ENCODE measurements at places on chromosomes 2 and 18. TPM values are rescaled to one million over a fixed set of nuclear protein-coding genes. Genes with fewer than 3 reads are reported as not detected.
A peak's percentile ranks its signal among the peaks of the same experiment; 100 is the strongest.

Gene CYBRD1
- 22.8 TPM for total RNA-seq

Gene EML6
- total RNA-seq, result 0.77 TPM

DNA sequence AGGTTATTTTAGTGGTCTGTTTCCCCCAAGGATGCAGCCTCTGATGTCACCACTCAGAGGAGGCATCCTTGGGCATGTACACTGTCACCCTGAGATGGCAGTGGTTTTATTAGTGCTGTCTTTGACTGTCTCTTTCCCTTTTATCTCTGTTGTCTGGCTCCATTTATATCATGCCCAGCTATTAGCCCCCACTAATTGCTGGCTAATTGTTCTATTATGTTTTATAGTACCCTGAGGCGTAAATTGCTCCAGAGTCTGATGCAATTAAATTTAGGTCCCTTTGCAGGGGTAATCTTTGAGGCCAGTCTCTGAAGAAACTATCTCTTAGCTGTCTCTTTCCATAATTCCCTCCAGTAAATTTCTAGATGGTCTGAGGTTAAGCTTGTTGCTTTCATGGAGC, 301.0 kb upstream of the KLHL29 start:
- no peak for DNase-seq

- DNase-seq, result no peak
Observed at GRCh38 chr2:224217233-224217961, 178.3 kb upstream of the SERPINE2 start.

DNA sequence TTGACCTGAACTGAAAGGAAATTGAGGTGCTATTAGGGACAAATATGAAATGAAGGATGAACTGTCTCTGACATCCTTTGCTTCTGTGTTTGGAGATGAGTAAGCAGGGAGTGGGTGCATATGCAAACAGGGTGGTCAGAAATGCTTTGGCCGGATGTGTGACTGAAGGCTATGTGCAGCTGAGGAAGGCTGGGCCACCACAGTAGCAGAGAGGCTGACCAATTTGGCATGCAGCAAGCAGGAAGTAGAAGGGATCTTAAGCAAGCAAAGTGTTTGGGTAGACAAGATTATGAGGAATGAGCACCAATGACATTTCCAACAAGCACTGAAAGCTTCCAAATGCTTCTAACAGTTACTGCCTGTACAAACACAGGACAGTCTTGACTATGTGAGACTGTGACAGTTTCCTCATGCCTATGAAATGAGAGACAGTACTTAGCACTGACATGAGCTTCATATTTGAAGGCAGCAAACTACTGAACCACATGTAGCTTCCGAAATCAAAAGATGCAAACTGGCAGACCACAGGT, 3.3 kb upstream of the ACTR3 start:
- DNase-seq, result peak; percentile 47

DNA sequence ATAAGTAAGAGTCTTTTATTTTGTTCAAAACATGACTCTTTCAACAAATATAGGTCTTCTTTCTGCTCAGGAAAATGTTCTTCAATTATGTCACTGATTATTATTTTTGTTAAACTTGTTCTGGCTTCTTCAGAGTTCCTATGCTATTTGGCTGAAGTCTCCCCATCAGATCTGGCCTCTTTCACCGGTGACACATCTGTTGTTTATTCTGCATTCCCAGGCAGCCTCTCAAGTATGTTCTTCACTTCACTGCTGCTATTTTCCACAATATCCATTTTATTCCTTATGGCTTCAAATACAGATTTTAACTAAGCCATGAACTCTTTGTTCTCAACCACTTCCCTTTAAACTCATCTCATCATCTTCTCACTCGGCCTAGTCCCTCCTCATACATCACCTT, 45.7 kb downstream of the HDAC4 start:
- DNase-seq, result no peak

- no peak for DNase-seq
Observed at GRCh38 chr2:68937346-68938055, 15.2 kb downstream of the GKN2 start.

GRCh38 chr2:8643996-8644356, 37.9 kb upstream of the ID2 start:
- DNase-seq, result no peak

DNA sequence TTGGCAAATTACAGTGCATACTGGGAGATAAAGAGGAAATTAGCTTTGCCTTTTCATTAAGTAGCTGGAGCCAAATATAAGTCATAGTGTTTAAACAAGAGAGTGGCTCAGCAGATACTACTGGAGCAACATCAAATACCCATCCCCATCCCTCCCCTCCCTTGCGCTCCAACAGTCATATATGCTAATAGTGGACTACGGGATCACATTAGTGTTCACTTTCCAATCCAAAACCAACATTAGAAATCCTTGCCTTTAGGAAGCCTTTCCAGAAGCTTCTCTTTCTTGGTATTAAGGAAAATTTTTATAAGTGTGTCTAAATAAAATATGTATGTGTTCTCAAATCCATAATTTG, 1669.3 kb downstream of the SUCLG1 start:
- peak; percentile 23 for DNase-seq

DNA sequence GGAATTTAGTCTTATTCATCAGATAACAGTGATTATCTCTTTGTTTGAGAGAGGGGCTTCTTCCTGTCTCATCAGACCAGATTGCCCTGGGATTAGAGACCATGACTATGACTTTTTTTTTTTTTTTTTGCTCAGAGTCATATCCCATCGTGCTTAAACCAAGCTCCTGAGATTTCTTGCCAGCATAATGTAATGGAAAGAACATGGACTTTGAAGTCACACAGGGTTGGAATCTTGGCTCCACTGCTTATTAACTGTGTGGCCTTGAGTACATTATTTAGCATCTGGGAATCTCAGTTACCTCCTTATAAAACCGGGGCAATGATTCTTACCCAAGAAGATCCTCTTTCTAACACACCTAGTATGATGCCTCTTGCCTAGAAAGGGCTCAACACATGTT, 268.3 kb downstream of the DYSF start:
- DNase-seq, result no peak

- no peak for DNase-seq
Observed at GRCh38 chr2:28463893-28464292, 32.0 kb upstream of the PLB1 start.

Gene DSG3
- not detected for total RNA-seq

GRCh38 chr2:15923597-15923996, 16.8 kb upstream of the MYCN start:
- no peak for DNase-seq

Gene CTAGE1
- total RNA-seq, result not detected

Gene ELOA2
- not detected for total RNA-seq

DNA sequence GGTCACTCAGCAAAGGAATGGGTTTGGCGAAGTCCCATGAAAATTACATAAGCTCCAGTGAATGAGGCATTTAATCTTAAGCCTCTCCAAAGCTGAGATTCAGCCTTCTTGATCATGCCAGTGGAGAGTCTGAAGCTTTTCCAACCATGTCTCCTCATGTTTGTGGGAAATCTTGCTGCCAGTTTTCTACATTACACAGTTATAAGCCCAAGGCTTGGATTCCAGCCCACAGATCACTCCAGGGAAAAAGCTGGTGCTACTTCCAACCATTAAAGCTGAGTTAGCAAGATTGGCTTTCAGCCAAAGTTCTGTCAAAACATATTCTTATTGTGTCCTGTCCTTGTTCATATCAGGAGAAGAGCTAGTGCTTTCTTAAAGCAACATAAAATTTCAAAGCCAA, 293.8 kb downstream of the LRRTM4 start:
- DNase-seq, result no peak

- DNase-seq, result no peak
Observed at GRCh38 chr2:235413064-235413463, 80.8 kb upstream of the AGAP1 start.

Gene INPP5D
- total RNA-seq, result 29.4 TPM

GRCh38 chr2:189466656-189467055, 25.4 kb downstream of the WDR75 start:
- DNase-seq, result peak; percentile 54

Gene CFAP210
- not detected for total RNA-seq

- DNase-seq, result no peak
Observed at GRCh38 chr2:67318993-67319481, 78.1 kb upstream of the ETAA1 start.

- DNase-seq, result no peak
Observed at GRCh38 chr2:167490455-167490854, 602.2 kb downstream of the XIRP2 start.

DNA sequence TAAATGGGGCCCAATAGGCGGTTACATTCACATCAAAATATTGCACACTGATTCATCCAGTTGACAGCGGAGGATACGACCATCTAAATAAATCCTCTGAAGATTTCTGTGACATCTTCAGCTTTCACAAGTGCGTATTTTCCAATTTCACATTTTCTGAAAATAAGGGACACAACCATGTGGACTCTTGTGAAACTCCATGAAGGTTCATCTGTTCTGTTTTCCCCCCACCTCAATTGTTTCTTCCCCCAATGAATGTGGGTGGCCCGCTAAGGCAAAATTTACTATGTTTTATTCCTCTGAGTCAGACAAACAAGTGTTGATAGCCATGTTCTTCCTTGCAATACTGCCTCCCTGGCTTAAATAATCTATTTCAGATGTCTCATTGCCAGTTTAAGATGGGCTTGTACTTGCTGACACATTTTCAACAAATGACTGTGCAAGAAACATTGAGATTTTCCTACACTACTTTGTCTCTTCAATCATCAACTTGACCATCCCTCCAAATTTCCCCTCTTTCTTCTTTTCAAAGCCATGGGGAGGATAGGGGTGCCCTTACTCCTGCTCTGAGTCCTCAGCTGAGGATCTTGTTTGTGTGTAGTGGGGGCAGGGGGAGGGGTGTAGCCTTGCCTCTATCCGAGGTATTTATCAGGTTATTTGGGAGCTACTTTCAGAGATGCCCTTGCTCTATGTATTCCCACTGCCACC, 78.2 kb downstream of the BCL11A start:
- DNase-seq, result no peak

Gene RAB27B
- not detected for total RNA-seq

DNA sequence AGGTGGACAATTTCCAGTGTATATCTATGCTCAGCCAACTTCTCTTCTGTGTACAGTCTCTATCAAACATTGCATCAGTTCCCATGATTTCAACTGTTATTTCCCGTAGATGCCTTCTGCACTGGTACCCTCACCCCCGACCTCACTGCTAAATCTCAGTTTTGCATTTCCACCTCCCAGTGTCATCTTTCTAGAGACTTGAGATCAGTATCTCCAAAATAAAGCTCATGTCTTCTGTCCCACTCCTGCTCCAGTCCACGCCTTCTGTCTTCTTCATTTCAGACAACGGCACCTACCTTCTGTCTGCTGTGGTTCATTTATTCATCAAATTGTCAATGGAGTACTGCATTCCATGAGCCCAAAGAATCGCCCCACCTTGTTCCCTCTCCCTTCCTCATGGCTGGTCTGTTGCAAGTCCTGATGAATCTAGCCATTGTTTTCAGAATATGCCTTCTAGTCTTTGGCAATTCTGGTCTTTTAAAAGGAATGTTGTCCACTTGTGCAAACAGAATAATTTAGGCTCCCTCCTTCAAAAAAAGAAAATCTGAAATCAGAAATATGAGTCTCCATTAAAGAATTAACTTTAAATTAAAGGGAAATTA, 23.3 kb upstream of the NPAS2 start:
- DNase-seq, result no peak

GRCh38 chr2:239290618-239291474, 110.0 kb downstream of the HDAC4 start:
- DNase-seq, result no peak

GRCh38 chr2:241850544-241851324, 8.0 kb downstream of the PDCD1 start:
- DNase-seq, result no peak

GRCh38 chr2:176845718-176846117, 366.9 kb upstream of the HNRNPA3 start:
- DNase-seq, result no peak

DNA sequence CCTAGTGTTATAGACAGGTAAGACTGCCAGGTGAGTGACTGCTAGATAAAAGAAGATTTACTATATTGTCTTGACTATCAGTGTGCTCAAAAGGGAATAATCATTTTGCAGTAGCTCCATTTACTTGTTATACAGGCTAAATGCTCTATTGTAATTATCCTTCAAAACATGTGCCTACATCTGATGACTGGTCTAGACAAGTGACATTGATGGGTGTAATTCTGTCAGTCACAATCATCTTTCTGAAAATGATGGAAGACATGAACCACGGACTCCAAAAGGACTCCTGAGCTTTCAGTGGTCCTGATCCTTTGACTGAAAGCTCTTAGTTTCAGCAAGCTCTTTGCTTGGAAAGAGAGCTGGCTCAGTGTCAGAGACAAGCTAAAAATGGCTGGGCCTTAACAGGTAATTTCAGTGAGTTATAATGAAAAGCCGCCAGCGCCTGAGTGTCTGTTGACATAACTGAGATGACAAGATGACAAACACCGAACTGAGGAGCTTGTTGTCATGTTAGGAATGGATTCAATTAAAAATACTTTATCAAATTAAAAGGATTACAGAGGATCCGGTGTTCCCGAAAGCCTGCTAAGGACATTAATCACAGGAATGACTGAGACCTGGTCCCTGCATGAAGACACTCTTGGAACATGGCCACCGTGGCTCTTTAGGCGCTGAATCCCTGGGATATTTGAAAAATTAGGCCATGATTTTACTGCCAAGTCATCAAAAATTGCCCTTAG, 141.7 kb downstream of the CMPK2 start:
- no peak for DNase-seq

DNA sequence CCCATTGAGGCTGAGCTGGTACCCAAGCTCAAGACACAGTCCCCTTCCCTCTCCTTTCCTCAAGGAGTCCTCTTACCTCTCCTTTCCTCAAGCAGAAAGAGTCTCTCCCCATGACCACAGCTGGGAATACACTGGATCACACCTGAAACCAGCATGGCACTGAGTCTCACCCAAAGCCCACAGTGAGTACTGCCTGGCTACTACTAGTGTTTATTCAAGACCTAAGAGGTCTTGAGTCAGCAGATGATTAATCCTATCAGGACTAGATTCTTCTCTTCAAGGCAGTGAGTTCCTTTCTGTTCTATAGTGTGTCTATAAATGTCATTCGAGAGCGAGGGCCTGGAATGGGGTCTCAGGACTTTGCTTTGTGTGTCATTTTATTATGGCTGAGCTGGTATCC, 111.4 kb downstream of the METTL4 start:
- no peak for DNase-seq

DNA sequence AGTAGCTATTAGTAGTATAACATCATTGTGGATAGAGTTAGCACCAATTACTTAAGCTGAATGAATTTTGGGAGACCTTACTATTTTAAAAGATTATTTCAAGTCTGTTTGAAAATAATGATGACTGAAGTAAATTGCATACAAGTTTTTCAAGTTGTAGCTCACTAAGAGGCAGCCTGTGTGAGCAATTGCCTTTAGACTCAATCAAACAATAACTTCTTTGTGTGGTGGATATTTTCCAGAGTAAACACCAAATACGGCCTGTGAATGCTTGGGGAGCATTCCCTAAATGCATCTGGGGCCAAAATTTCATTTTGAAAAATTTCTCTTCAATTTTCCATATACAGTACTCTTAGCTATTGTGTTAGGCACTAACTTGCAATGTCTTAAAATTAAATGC, 7.9 kb downstream of the SERPINB12 start:
- DNase-seq, result no peak
